ENCODE measurements at places on chromosomes 2 and 18.

DNA sequence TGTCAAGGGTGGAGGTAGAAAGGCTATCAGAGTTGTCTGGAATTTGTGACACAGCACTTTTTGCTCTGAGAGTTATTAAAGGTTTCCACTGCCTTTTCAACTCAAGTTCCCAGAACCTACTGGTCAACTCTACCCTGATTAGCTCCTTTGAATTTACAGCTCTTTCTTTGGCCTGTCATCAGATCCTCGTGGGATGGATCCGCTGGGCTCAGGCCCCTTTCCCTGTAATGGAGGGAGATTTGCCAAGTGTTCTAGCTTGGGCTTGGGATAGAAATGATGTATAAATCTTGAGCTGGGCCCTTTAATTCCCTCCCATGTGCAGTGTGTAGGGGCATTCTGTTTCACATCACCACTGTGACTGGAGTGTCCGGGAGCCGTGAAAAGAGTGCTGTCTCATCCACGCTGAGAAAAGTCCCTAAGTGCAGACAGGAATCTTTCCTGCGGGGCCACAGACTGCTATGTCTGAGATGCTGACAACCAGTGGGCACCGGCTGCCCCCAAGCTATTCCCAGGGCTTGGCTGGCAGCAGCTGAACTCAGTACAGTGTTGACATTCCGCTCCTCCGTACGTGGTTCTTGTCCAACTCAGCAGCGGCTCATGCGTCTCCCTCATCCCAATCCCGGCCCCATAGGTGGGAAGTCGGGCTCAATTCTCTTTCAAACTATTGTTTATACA lies 46.9 kb upstream of the ARHGAP28 start:
- no peak for DNase-seq

GRCh38 chr2:10947446-10948187 lies 35.9 kb downstream of the KCNF1 start:
- peak; percentile 52 for DNase-seq

- no peak for DNase-seq
Measured at GRCh38 chr2:128313931-128314347, 4.7 kb downstream of the HS6ST1 start.

- no peak for DNase-seq
Measured at GRCh38 chr2:58133395-58133794, 86.8 kb downstream of the VRK2 start.

- DNase-seq, result no peak
Measured at GRCh38 chr2:186772579-186772978, 76.4 kb downstream of the ZSWIM2 start.

- DNase-seq, result no peak
Measured at GRCh38 chr2:42385225-42385624, 24.2 kb upstream of the COX7A2L start.

- no peak for DNase-seq
Measured at GRCh38 chr2:159201360-159202063, 85.0 kb downstream of the WDSUB1 start.

- DNase-seq, result no peak
Measured at GRCh38 chr2:173874003-173874893, 90.9 kb downstream of the SP3 start.

DNA sequence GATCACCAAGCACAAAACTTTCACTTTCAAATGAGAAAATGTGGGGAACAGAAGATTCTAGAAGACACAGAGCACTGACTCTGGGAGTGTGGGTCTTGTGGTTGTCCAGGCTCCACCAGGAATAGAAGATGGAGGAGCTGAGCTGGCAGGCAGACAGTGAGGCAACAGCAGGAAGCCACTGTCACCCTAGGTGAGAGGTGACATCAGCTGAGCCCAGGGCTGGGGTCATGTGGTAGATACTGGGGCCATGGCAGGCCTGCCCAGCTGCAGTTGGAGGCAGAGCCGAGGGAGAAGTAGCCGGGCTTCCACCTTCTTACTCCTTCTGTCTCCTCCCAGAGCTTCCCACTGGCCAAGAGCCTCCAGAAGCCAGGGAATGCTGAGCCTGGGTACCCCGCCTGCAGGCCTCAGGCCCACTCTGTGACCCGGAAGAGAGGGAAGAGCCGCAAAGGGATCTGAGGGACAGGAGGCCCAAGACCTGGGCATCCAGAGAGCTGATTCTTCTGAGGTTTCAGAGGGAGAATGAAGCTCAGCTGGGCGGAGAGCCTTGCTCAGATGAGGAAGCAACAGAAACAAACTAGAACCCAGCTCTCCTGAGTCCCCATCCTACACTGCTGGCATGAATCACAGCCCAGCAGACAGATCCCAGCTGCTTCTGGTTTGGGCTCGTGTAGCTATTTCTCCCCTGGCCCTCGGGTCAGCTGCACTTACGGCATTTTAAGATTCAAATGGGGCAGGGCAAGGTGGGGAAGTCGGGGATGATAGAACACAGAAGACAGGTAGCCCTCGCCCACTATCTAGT lies 39.8 kb upstream of the ASAP2 start:
- DNase-seq, result no peak

- no peak for DNase-seq
Measured at GRCh38 chr18:63317556-63317946, 2.0 kb downstream of the BCL2 start.

DNA sequence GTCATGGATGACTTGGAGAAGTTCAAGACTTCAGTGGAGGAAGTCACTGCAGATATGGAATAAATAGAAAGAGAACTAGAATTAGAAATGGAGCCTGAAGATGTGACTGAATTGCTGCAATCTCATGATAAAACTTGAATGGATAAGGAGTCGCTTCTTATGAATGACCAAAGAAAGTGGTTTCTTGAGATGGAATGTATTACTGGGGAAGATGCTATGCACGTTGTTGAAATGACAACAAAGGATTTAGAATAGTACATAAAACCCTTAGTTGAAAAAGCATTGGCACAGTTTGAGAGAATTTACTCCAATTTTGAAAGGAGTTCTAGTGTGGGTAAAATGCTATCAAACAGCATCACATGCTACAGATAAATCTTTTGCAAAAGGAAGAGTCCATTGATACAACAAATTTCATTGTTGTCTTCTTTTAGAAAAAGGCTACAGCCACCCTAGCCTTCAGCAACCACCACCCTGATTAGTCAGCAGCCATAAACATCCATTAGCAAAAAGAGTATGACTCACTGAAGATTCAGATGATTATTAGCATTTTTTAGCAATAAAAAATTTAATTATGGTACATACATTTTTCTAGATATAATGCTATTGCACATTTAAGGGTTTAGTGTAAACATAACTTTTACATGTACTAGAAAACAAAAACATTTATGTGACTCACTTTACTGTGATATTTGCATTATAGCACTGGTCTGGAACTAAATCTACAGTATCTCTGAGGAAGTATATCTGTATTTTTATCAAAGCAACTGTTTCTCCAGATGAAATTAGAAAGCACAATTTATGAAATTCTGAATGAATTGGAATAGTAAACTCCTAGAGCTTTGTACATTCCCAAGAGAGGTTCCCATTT lies 110.5 kb upstream of the TACR1 start:
- DNase-seq, result peak; percentile 50

- no peak for DNase-seq
Measured at GRCh38 chr2:214730800-214731407, 78.6 kb downstream of the BARD1 start.

DNA sequence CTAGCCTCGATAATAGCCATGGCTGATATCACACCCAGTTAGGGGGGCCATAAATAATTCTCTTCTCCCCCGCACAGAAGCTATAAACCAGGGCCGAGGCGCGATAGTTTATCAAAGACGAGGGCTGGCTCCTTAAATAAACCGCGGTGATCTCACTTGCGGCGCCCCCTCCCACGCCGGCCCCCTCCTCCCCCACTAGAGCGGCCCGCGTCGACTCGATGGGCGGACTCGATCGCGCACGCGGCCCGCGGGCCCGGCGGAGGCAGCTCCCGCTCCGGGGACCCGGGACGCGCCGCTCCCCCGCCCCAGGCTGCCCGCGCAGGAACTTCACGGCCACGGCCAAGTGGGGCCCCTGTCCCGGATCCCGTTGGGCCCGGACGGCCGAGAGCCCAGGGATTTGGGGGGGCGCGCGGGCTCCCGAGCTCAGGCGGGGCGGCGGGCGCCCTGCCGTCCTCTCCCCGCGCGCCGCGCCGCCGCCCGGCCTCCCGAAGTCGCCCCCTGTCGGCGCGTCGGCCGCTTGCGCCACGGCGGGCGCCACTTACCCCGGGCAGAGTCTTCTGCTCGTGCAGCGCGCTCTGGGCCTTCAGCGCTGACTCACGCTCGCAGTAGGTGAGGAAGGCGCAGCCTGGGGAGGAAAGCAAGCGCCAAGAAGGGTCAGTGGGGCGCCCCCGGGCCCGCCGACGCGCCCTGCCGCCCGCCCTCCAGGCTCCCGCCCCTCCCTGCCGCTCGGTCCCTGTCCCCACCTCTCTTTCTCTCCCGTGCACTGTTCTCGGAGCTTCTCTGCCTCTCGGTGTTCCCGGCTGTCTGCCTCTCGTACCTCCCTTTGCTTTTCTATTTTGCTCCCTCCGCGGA lies 80.4 kb downstream of the CELF4 start:
- DNase-seq, result peak; percentile 34

GRCh38 chr2:149561309-149561926 lies 26.2 kb downstream of the MMADHC start:
- peak; percentile 36 for DNase-seq

GRCh38 chr2:760001-760400 lies 82.8 kb upstream of the TMEM18 start:
- DNase-seq, result no peak

DNA sequence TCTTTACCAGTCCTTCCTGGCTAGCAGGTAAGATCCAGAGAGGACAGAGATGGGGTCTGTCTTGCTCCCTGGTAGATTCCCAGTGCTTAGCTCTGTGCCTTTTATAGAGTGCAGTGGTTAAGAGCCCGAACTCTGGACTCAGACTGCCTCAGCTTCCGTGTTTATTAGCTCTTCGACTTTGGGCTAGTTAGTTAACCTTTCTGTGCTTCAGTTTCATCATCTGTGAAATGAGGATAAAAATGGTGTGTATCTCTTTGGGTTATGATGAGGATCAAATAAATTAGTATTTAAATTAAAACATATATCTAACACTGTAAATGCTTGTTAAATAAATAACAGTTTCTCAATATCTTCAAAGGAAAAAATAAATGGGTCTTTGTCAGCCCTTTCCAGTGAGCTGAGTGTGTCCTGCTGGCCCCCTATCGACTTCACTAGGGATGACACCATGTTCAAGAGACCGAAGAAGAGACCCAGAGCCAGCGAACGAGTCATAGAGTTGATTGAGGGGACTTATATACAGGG lies 38.2 kb downstream of the CERS6 start:
- peak; percentile 38 for DNase-seq

DNA sequence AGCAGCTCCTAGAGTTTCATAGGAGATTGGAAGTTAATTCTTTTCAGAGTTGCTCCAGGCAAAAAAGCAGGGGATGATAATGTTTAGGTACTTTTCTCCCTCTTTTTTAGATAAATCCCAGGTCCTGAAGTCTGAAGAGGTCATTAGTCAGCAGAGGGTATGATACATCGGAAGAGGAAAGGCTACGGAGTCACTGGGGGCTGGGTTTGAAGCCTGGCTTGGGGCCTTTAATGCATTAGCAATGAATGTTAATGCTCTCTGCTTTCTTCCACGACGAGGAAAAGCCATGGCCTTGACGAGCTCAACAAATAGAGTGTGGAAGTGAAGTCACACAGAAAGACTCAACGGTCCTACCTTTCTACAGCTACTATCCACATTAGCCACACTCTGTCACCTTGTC lies 235.1 kb downstream of the NCKAP5 start:
- peak; percentile 25 for DNase-seq

DNA sequence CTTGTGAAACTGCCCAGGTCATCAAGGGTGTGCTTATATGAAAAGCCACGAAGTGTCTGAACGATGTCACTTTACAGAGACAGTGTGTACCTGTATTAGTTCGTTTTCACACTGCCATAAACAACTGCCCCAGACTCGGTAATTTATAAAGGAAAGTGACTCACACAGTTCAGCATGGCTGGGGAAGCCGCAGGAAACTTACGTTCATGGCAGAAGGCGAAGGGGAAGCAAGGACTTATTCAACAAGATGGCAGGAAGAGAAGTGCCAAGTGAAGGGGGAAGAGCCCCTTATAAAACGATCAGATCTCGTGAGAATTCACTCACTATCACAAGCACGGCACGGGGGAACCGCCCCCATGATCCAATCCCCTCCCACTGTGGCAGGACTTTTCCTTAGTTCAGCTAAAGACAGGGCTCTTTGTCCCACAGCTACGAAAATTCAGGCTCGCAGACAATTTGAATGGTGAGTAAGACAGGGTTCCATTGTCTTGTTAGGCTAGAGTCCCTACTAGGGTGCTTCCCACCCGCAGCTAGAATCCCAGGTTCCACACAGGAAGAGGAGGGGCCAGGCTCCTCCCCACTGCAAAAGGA lies 20.1 kb downstream of the TMEM177 start:
- DNase-seq, result no peak

DNA sequence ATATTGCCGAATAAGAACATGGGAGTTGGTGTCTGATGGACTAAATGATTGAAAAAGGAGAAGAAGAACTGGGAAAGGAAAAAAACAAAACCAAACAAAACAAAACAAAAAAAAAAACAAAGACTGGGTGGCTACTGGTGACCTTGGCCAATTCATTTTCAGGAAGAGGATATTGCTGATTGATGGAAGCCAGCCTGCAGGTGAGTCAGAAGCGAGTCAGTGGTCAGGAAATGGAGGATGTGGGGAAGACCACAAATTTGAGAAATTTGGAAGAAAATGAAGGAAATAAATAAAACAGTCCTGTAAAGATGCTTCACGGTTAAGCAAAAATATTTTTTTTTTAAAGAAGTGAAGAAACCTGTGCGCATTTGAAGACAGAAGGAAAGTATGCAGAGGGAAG lies 296.9 kb downstream of the ZNF521 start:
- peak; percentile 71 for DNase-seq

DNA sequence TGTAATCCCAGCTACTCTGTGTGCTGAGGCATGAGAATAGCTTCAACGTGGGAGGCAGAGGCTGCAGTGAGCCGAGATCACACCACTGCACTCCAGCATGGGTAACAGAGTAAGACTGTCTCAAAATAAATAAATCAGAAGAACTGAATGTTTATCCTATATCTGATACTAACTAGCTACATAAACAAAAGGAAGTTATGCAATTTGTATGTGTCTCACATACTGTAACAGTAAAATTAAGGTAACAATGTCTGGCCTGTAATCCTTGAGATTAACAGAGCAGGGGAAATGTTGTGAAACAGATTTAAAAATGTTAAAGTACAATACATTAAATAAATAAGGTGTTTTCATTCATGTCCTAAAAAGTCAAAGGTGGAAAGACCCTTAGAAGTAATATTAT lies 150.8 kb downstream of the MEMO1 start:
- DNase-seq, result no peak

DNA sequence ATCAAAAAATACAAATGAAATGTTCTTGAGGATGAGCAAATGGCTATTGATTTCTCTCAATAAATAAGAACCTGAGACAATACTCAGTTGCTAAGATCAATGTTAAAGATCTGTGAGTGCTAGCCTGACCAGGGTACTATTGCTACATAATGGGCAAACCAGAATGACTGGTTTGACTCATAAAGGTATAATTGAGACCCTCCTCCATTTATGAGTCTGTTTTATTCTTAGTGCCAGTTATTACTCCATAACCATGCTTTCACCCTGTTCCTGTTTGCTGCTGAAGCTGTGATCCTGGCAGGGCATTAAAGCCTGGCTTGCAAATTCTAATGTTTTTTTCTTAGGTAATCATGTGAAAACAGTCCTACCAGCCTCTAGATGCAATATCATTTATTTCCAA lies 56.6 kb upstream of the PPM1B start:
- DNase-seq, result no peak

- DNase-seq, result no peak
Measured at GRCh38 chr18:6478121-6478520, 63.4 kb upstream of the L3MBTL4 start.

Data from fibroblast of skin of right biceps (primary cell).